ENCODE measurements at places on chromosomes 1 and 21.

DNA sequence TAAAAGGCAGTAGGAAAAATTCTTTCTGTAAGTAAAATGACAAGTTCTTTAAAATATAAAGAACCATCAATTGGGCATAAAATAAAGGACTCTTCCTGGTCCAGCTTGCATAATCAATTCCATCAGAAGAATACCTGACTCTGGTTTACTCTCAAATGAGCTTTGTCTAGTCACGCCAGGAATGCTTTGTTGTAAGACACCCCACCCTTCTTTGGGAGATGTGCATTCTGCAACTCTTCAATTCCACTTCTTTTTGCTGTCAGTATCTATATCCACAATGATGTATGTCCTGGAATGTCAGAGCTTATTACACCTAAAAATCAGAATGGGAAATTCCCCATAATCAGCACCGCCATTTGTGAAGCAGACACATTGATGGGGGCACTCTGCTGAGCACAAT lies 76.1 kb downstream of the PTPN14 start:
- DNase-seq, result no peak

- DNase-seq, result no peak
Measured at GRCh38 chr1:232767305-232768074, 37.7 kb upstream of the MAP10 start.

- DNase-seq, result no peak
Measured at GRCh38 chr1:178243890-178244289, 150.0 kb downstream of the RASAL2 start.

- no peak for DNase-seq
Measured at GRCh38 chr1:202687798-202688197, 22.5 kb downstream of the SYT2 start.

DNA sequence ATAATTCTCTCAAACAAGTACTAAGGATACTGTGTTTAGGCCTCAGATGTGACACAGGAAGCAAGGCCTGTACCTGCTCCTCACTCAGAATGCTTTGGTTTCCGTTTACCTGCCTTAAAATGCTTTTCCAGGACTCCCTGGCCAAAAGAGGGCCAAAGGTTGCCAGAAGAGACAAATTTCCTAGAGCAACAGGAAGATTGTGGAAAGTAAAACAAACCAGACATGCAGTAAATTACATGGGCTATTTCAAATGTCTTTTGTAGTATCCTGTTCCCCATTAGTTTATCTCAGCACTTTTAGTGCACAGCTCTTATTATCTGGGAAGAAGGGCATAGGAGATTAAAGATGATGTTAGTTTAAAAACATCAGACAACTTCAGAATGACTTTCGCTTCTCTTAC lies 280.0 kb downstream of the NFIA start:
- DNase-seq, result no peak

GRCh38 chr1:53660666-53661065 lies 78.3 kb downstream of the GLIS1 start:
- no peak for DNase-seq

- DNase-seq, result no peak
Measured at GRCh38 chr1:153393926-153394325, 3.1 kb upstream of the S100A8 start.

- no peak for DNase-seq
Measured at GRCh38 chr1:173205146-173206051, 1.7 kb downstream of the TNFSF4 start.

DNA sequence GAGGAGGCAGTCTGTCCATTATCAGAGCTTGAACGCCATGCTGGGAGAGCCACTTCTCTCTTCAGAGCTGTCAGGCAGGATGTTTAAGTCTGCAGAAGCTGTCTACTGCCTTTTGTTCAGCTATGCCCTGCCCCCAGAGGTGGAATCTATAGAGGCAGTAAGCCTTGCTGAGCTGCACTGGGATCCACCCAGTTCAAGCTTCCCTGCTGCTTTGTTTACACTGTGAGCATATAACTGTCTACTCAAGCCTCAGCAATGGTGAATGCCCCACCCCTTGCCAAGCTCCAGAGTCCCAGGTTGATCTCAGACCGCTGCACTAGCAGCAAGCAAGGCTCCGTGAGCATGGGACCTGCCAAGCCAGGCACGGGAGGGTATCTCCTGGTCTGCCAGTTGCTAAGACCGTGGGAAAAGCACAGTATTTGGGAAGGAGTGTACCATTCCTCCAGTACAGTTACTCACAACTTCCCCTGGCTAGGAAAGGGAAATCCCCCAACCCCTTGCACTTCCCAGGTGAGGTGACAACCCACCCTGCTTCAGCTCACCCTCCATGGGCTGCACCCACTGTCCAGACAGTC lies 32.5 kb downstream of the RGS13 start:
- no peak for DNase-seq

GRCh38 chr21:37862536-37862935 lies 53.7 kb downstream of the KCNJ6 start:
- no peak for DNase-seq

DNA sequence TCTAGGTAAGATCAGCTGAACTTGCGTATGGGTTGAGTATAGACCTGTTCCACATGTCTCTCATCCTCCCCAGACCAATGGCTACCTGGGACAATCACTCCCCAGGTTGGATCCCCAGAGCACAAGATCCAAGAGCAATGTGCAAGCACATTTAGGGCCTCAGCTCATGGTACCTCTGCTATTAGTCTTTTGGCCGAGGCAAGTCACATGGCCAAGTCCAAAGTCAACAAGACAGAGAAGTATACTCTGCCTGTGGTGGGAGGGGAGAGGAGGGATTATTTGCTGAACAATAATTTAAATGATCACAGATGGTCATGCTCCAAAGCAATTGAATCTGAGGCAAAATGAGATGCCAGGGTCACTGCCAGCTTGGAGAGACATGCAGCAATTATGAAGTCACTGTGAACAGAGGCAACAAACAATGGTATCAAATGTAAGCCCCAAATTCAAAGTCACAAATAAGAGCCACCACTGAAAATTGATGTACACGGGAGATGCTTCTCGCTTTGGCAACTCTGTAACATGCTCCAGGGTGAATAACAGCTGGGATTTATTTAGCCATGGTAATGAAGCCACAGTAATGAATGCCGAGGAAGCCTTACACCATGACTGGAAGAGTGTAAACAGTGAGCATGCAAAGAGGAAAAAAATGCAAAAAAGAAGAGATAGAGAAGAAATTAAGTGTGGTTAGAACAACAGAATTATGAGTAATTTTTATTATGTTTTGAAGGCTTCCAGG lies 149.1 kb downstream of the ZNF281 start:
- no peak for DNase-seq

DNA sequence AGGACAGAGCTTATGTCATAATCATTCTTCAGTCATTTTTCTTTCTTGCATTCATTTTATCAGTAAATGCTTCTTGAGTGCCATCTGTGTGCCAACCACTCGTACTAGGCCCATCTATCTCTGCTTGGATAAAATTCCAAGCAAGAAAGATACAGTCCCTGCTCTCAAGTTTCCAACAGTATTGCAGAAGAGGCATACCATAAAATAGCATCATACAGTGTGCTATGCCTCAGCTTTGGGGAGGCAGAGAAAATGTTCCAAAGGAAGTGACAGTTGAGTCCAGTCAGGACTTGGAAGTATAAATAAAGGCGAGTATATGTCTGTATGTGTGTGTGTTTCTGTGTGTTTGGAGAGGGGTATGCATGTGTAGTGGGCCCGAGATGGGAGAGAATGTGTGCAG lies 113.4 kb upstream of the HOOK1 start:
- DNase-seq, result no peak

GRCh38 chr1:233242827-233243483 lies 52.6 kb downstream of the PCNX2 start:
- DNase-seq, result no peak

DNA sequence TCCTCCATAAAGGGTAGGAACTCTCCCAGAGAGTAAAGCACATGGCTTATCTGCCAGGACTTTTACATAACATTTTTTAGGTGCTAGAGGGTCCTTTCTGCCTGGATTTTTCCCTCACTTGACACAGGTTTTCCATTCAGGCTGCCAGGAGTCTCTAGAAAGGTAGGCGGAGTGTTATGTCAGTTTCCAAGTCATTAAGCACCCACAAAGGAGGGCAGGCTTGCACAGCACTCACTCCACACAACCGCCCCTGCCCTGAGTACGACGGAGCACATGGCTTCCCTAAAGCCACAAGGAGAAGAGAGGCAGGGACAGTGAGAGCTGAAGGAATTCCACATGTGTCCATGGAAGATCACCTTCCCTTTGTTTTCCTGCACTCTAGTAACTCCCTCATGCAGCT lies 55.7 kb downstream of the CAPZB start:
- DNase-seq, result no peak

DNA sequence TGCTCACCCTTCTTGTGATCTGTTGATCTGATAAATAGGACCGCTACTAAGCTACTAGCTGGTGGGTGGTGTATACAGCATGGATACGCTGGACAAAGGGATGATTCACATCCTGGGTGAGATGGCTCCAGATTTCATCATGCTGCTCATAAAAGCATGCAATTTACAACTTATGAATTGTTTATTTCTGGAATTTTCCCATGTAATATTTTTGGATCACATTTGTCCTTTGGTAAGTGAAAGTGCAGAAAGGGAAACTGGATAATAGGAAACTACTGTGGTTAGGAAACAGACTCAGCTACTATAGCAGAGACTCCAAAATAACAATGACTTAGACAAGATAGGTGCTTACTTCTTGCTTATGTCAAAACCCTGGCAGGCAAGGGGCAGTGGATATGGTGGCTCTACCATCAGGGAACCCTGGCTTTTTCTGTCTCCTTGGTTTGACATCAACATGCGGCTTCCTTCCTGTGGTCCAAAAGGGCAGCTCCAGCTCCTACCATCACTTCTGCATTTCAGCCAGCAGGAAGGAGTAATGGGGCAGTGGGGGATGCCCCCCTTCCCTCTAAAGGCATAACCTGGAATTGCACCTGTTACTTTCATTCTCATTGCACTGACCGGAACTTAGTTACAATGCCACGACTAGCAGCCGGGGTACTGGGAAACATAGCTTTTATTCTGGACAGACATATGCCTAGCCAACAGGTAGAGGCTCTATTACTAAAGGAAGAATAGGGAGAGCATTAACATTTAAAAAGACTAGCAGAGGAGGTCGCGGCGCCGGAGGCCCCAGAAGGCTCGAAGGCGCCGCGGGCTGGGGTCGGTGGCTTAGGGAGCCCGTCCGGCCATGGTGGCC lies 13.8 kb upstream of the AK2 start:
- no peak for DNase-seq

DNA sequence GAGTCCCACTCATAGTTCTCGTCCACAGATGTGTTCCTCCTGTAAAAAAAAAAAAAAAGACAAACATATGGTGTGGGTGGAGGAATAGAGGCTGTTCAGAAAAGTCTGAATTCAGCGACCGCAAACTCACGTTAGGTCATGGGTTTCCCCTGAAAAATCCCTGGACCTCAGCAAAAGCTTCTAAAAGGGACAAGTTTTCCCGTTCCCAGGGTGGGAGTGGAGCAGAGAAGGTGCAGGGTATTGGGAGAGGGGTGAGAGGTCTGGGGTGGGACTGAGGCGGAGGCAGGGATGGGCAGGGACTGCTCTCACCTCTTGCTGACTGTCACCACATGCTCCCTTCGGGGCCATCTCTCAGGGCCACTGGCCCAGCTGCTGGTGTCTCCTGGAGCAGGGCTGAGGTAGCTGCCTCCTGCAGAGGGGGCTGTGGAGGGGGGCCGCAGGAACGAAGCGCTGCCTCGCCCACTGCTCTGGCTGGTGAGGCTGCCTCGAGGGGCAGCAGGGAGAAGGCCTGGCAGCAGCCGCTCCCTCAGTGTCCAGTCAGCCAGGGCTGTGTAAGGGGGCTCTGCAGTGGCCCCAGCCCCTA lies 2.6 kb upstream of the TAGLN2 start:
- DNase-seq, result no peak

DNA sequence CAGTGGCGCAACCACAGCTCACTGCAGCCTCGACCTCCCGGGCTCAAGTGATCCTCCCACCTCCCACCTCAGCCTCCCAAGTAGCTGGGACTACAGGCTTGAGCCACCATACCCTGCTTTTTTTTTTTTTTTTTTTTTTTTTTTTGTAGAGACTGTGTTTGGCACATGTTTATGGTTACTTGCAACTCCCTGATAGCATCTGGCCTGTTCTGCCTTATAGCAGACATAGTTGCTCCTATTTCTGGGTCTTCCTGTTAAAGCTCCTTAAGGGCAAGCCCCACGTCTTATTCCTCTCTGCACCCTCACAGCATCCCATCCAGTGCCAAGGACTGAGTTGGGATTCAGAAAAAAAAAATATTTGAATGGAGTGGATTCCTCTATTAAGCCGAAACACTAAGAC lies 17.1 kb upstream of the CNR2 start:
- DNase-seq, result no peak

GRCh38 chr1:24911651-24912155 lies 18.4 kb downstream of the RUNX3 start:
- no peak for DNase-seq

- no peak for DNase-seq
Measured at GRCh38 chr1:178189814-178190213, 95.9 kb downstream of the RASAL2 start.

GRCh38 chr1:9315411-9316079 lies 22.9 kb downstream of the SPSB1 start:
- DNase-seq, result peak; percentile 80

- DNase-seq, result no peak
Measured at GRCh38 chr1:228198977-228199590, 8.8 kb upstream of the OBSCN start.

- DNase-seq, result peak; percentile 63
Measured at GRCh38 chr21:42439284-42440186, 35.8 kb downstream of the UBASH3A start.

GRCh38 chr1:26064553-26064952 lies 2.9 kb downstream of the TRIM63 start:
- DNase-seq, result no peak

- DNase-seq, result peak; percentile 66
Measured at GRCh38 chr1:205229399-205229871, 1.7 kb downstream of the TMCC2 start.

DNA sequence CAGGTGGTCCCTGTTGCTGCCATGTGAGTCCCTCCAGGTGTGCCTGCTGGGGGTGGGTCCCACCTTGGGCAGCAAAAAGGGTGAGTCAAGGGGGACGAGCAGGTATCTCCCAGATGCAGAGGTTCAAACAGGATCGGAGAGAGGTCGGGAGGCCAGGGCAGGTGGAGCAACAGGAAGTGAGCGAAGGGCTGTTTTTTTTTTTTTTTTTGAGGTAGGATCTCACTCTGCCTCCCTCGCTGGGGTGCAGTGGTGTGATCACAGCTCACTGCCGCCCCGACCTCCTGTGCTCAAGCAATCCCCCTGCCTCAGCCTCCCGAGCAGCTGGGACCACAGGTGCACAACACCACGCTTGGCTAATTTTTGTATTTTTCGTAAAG lies 39.4 kb downstream of the SLC2A7 start:
- no peak for DNase-seq

DNA sequence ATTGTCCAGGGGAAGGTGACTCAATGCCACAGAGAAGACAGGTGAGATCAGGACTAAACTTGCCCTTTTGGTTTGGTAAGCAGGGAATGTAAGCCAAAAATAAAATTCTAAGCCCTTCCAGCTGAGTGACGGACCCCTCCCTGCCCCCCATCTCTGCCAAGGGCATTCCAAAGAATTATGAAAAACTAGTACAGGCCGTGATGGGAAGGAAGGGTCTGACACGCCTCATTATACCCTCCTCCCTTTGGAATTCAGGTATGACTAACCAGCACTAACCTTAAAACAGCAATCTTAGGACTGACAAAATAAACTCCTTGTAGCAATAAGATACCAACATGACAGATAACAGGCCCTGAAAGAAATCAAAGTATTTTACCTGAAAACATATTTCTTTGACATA lies 99.6 kb downstream of the GABPA start:
- no peak for DNase-seq

- DNase-seq, result no peak
Measured at GRCh38 chr1:176119549-176119948, 87.5 kb downstream of the COP1 start.

GRCh38 chr1:198278943-198279342 lies 122.1 kb downstream of the NEK7 start:
- no peak for DNase-seq

Measured in T-helper 2 cell treated with Interferon-gamma antibody and Interleukin-4, amounts not matched to agents 5 μg/mL and 100 μg/mL, for 36 hours (primary cell).